ENCODE measurements at places on chromosomes 11 and 22.

GRCh38 chr22:44207981-44208317 is 27.2 kb downstream of the PARVG start:
- no peak for DNase-seq

DNA sequence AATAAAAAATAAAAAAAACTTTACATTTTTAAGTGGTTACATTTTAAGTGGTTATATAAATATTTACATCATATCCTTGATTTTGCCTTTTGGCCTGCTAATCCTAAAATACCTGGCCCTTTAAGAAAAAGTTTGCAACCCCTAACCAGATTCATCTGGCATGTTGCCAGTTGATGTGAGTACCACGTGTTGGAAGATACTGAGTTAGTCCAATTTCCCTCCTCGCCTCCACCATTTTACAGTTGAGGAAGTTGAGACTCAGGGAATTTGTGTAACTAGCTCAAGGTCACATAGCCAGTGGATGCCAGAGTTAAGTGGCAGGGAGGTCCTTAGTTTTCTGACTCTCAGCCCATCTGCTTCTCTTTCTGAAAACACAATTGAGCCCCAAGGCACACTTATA is 5.1 kb downstream of the ELF5 start:
- no peak for DNase-seq

- DNase-seq = no peak
These were observed 345.8 kb downstream of the CNTN5 start for GRCh38 chr11:99366546-99366945.

DNA sequence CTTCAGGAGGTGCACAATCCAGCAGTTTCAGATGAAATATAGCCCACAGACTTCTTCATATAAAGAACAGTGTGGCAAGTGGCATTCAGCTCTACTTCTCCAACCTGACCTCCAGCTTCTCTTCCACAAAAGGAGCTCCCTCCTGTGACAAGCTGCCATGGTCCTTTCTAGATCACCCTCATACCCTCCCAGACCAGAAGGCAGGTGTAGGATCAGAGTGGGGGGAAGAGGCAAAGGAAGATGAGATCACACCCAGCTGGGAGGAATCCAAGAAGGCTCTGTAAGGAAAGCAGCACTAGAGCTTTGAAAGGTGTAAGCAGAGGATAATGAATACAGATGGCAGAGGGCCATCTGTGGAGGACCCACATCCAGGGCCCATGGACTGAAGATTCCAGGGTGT is 7.6 kb downstream of the CLPB start:
- no peak for DNase-seq
